ENCODE measurements at places on chromosomes 12 and 14.
A peak's percentile ranks its signal among the peaks of the same experiment; 100 is the strongest.

GRCh38 chr12:83145325-83145840 is 458.7 kb downstream of the TMTC2 start:
- no peak for DNase-seq

GRCh38 chr12:101969-102878 is 35.7 kb downstream of the IQSEC3 start:
- peak; percentile 69 for DNase-seq

- DNase-seq, result no peak
Measured at GRCh38 chr14:25067600-25067999, 17.7 kb upstream of the STXBP6 start.

DNA sequence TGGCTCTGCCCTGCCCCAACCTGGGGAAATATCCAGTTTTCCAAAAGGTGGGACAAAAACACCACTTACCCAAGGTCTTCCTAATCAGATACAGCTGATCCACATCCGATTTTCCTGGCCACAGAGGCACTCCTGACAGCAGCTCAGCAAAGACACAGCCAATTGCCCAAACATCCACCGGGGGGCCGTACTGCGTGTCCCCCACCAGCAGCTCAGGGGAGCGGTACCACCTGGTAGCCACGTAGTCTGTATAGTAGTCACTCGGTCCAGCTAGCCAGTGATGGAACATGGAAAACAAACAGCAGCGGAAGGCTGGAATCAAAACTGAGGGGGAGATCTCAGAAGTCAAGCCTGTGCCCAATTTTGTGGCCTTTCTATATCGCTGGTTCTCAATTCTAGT is 28.8 kb downstream of the DMAC2L start:
- no peak for DNase-seq

DNA sequence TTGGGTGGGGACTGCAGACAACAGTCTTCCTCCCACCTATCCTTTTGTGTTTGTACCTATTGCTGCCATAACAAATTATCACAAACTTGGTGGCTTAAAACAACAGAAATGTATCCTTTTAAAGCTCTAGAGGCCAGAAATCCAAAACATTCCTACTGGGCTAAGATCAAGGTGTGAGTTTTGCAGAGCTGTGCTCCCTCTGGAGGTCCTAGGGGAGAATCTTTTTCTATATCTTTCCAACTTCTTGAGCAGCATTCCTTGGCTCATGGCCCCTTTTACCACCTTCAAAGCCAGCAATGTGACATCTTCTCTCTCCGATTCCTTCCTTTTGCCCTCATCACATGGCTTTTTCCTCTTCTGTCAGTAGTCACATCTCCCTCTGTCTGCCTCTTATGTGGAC is 190.6 kb downstream of the TTC8 start:
- no peak for DNase-seq

DNA sequence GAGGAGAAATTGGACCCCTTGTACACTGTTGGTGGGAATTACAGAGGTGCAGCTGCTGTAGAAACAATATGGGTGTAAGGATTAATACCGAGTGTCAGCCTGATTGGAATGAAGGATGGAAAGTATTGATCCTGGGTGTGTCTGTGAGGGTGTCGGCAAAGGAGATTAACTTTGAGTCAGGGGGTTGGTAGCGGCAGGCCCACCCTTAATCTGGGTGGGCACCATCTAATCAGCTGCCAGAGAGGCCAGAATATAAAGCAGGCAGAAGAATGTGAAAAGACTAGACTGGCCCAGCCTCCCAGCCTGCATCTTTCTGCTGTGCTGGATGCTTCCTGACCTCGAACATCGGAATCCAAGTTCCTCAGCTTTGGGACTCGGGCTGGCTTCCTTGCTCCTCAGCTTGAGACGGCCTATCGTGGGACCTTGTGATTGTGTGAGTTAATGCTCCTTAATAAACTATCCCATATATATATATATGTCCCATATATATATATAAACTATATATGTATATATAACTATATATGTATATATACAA is 38.4 kb upstream of the PPP2R5C start:
- DNase-seq, result peak; percentile 3

GRCh38 chr14:25150934-25151790 is 101.2 kb upstream of the STXBP6 start:
- no peak for DNase-seq

- DNase-seq, result no peak
Measured at GRCh38 chr14:26966908-26967307, 369.1 kb upstream of the NOVA1 start.

- peak; percentile 83 for DNase-seq
Measured at GRCh38 chr14:96275177-96276112, 19.4 kb downstream of the BDKRB1 start.

- DNase-seq, result no peak
Measured at GRCh38 chr12:69167648-69168165, 71.7 kb upstream of the CPSF6 start.

GRCh38 chr12:104108755-104109445 is 29.1 kb downstream of the NFYB start:
- DNase-seq, result peak; percentile 87

GRCh38 chr12:107929436-107929835 is 154.9 kb downstream of the ASCL4 start:
- no peak for DNase-seq

- no peak for DNase-seq
Measured at GRCh38 chr14:39430762-39431415, 1.3 kb downstream of the FBXO33 start.
